Muscle of leg (tissue), 16 donors: ENCODE measurements at places on chromosomes 5 and 9.
A peak's percentile ranks its signal among the peaks of the same experiment; 100 is the strongest.

DNA sequence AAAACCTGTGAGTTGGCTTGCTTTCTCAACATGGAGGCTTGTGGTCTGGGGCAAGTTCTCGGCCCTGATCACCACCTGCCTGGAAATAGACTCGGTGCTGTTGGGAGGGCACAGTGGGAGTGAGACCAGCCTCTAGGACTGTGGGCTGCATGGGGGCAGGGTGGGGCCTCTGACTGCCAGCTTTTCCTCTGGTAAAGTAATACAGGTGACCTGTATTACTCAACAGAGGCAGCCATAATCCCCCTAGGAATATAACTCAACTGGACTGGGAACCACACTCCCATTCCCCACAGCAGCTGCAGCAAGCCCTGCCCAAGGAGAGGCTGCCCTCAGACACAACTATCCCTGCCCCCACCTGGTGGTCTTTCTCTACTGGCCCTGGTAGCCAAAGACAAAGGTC lies 72.8 kb downstream of the C9orf153 start:
- DNase-seq = no peak

GRCh38 chr5:74192606-74193299 lies 447.8 kb downstream of the ENC1 start:
- DNase-seq = peak; percentile 92

GRCh38 chr9:83029531-83030137 lies 33.3 kb downstream of the RASEF start:
- no peak for DNase-seq

GRCh38 chr9:70011366-70011765 lies 32.3 kb upstream of the MAMDC2 start:
- DNase-seq = no peak

DNA sequence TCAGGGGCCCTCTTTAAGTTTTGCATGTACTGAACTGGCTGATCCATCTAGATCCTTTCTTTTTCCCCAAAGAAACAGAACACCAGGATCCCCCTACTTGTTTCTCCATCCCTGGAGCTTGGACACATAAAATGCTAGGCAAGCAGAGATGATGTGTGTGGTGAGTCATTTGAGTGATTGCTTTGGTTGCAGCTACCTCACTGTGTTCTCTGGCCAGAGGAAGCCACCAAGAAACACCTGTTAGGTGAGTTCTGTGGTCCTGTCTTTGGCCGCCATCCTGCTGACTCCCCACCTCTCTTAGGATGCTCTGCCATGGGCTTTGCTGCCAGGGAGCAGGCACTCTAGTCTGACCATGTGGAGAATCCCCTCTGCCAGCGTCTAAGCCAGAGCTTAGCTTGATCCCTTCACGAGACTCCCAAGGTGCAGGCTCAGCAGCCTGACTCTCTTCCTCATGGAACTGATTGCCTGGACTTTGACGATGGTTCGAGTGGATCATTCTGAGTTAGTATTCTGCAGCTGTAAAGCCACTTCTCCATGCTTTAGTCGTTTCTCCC lies 27.3 kb upstream of the DENND1A start:
- DNase-seq = no peak

- no peak for DNase-seq
Observed at GRCh38 chr9:73844135-73844534, 653.0 kb upstream of the RORB start.

DNA sequence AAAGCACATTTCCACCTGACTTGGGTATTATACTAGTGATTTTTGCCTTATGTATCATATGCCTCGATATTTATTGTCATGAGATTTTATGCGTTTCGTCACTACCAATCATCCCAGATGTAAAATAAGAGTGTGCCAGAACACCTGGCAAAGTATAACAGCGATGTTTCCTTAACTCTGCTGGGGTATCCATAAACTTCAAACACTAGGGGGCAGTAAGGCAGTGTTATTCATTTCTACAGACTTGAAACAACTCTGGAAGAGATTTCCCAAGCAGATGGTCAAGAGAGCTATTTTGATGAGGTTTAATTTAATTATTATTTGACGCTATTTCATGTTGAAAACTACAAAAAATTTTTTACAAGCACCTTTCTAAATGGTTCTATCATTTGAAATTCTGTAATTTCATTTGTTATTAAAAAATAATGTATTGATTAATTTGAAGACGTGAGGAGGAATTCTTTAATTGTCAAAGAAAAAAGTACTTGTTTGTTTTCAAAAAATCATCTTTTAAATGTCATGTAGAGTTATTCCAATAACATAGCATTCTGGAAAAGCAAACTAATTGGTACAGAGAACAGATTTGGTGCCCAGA lies 388.5 kb upstream of the CTNND2 start:
- peak; percentile 5 for DNase-seq

DNA sequence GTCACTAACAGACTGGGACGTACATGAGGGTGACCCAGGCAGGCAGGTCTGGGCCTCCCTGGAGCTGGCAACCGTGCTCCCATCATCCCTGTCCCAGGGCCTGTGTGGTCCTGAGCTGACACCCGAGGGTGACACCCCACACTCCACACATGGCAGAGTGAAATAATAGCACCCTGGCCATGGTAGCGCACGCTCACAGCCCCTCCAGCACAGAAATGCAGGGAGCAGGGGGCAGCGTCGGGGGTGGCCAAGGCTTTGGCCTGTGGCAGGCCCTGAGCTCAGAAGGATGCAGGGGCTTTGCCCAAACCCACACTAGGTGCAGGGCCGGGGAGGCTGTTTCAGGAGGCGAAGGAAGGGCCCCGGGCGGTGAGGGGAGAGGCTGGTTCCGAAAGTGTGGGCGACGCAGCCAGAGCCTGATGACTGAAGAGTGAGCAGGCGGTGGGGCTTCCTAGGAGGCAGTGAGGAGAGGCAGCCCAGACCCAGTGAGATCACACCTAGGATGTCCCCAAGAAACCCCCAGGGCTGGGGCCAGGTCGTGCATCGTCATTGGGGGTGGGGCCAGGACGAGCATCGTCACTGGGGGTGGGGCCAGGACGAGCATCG lies 12.9 kb downstream of the OR2V2 start:
- no peak for DNase-seq

DNA sequence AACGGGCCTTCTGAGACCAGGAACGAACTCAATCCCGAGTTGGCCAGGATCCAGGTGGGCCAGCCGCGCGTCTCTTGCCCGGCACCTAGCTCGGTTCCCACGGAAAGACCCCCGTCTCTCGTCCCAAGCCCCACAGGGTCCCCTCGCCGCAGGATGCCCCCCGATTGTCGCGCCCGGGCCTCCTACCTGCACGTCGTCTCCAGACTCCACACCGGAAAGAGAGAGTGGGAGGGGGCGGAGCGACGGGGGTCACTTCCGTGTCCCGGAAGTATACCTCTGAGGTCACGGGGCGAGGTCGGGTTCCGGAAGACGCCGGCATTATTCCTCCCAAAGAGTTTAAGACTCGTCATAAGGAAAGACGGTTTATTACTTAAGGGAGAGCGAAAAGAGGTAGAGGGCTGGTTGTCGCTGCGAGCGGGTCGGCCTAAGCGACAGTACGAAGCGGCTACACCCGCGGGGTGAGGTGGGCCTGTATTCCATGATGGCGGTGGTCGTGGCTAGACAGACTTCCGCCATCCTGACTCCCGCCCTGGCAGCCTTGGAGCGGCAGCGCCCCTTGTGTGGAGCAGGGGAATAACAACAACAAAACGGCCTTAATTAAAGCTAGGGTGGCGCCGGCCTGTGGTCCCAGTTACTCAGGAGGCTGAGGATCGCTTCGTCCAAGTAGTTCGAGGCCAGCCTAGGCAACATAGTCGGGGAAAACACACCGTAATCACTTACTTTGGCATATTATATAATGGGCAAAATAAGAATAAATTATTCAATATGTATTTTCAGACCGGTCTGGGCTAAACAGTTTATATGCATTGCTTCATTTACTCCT lies at the start of gene RPS14:
RPS14 (minus strand) TSS at position 223 of the 823 bp plus-strand sequence. CDS start 2,006 bp downstream, outside the sequence.
- peak; percentile 98 for DNase-seq

DNA sequence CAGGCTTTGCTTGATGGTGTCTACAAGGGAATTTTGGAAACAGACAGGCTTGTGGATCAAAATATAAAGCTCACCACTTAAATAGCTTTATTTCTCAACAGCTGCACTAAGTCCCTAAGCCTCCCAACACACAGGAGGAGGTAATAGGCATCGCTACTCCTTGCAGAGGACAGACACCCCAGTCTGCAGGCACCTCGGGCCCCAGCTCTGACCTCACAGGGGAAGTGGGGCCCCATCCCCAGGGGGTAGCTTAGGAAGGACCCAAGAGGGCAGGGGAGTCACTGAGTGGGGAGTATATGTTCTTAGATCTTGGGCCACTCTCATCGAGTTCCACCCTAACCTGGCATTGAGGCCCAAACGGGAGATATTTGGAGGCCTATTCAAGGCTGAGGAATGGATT lies 66.7 kb upstream of the XPA start:
- no peak for DNase-seq

DNA sequence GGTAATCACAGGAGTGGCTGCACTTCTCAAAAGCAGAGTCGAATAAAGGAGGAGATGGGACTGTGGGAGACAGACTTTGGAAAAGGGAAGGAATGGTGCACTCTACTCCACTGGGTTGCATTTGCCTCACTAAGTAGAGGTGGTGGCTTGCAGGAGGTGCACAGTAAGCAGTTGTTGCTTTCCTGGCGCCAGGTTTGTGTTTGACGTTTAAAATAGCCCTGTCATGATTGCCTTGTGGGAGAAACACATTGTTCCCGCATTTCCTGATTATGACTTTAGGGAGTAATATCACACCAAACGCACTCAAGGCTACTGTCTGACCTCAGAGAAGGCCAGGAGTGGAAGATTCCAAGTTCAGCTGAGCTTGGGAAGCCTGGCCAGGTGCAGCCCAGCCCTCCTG lies 36.7 kb downstream of the DMRT1 start:
- DNase-seq = peak; percentile 12

- DNase-seq = peak; percentile 82
Observed at GRCh38 chr9:134403682-134404301, 77.5 kb downstream of the RXRA start.

GRCh38 chr5:22354956-22355355 lies 498.2 kb downstream of the CDH12 start:
- no peak for DNase-seq

- DNase-seq = no peak
Observed at GRCh38 chr5:60538426-60538825, 161.5 kb downstream of the DEPDC1B start.

GRCh38 chr9:109295221-109296130 lies 25.4 kb downstream of the EPB41L4B start:
- no peak for DNase-seq

- no peak for DNase-seq
Observed at GRCh38 chr9:136312009-136312375, 8.1 kb upstream of the CCDC187 start.

- DNase-seq = no peak
Observed at GRCh38 chr5:149948993-149949392, 4.4 kb upstream of the PDE6A start.

GRCh38 chr5:127958421-127959011 lies 125.0 kb upstream of the SLC12A2 start:
- DNase-seq = no peak

DNA sequence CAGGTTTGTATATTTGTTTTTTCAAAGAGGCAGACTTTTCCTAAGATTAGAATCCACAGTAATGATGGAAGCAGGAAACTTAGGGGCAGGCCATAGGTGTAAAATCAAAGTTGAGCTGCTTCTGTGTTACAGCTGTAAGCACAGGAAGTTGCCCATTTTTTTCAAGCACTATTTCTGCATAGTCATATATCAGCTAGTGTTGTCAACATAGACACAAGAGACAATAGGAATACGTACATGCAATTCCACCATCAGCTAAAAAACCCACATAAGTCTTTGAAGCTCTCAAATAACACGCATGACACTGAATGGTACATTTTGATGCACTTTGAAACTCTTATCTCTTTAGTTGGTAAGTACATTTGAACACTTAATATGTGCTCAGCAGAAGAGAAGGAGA lies 20.2 kb upstream of the SMIM15 start:
- DNase-seq = peak; percentile 10

GRCh38 chr9:37938121-37938891 lies 34.4 kb upstream of the SLC25A51 start:
- peak; percentile 57 for DNase-seq

GRCh38 chr5:162221910-162222309 lies 154.3 kb downstream of the GABRG2 start:
- no peak for DNase-seq

DNA sequence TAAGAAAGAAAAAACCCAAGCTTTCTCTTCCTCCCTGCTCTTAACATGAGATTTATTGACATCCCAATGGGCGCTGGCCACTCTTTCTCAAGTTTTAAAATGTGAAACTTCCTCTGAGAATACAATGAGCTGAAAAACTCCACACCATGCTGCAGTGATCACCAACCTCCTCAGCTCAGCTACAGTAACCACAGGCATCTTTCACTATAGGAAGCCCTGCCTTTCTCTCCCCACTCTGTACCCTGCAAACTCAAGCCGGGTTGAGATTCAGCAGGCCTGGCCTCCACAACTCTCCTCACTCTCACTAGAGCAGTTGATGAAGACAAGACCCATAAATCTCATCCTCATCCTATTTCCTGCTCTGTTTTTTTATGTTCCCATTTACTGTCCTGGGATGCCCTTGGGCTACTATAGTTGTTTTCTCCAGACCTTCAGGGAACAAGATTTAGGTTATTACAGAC lies 48.3 kb downstream of the SH3TC2 start:
- DNase-seq = peak; percentile 33

DNA sequence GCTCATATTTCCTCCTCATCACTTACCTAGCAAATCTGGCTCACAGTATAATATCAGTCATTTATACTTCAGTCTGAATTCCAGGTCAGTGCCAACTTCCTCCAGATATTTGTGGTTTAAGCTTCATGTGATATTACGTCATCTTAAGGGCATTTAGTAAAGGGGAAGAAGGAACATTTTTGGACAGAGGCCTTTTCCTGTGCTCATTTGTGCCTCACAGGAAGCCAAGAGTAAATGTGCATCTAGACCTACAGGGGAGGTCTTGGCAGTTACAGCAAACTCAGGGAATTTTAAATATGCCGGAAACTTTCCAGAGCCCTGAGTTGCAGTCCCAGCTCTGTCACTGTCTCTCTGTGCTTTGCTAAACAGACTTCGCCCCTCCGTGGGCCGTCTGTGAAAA lies 12.3 kb upstream of the KCNIP1 start:
- peak; percentile 93 for DNase-seq

- peak; percentile 34 for DNase-seq
Observed at GRCh38 chr9:79664375-79664831, 92.6 kb downstream of the TLE4 start.

DNA sequence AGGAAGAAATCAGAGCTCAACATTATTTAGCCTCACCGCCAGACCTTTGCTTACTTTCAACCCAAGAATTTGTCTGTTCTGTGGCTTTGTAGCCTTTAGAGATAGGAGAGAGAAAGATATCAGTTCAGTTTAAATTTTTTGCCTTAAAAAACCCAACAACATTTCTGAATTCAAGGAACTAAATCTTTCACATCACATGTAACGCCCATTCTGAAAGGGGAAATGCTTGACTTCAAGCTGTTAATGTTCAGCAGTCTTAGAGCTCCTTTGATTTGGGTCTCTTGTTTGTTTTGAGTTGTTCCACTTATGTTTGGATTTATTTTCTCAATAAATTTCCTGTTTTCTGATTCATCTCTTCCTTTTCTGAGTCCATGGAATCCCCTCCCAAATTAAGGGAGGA lies 294.5 kb downstream of the ARHGAP26 start:
- peak; percentile 59 for DNase-seq

- no peak for DNase-seq
Observed at GRCh38 chr5:33439905-33440481, 772 bp upstream of the TARS1 start.
